Endothelial cell of umbilical vein (primary cell): ENCODE measurements at places on chromosomes 4 and X.

DNA sequence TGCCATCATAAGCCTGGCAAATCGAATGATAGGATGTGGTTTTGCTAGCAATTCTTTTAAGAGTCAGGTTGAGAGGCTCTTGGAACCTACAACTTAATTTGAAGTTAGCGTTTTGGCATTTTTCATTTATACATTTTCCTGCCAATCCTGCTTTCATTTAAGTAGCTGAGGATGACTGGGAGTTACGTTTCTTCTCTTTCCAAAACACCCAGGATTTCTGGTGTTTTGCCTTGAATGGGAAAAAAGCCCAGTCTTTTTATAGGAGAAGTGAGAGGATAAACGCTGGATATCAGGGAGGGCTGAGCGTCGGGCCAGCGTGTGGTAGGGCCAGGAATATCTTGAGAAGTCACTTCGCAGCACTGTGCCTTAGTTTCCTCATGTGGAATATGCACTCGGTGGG lies 174.2 kb upstream of the HAND2 start:
- no peak for DNase-seq

- DNase-seq: no peak
These were observed 5.1 kb upstream of the TSR2 start for GRCh38 chrX:54435121-54435520.

DNA sequence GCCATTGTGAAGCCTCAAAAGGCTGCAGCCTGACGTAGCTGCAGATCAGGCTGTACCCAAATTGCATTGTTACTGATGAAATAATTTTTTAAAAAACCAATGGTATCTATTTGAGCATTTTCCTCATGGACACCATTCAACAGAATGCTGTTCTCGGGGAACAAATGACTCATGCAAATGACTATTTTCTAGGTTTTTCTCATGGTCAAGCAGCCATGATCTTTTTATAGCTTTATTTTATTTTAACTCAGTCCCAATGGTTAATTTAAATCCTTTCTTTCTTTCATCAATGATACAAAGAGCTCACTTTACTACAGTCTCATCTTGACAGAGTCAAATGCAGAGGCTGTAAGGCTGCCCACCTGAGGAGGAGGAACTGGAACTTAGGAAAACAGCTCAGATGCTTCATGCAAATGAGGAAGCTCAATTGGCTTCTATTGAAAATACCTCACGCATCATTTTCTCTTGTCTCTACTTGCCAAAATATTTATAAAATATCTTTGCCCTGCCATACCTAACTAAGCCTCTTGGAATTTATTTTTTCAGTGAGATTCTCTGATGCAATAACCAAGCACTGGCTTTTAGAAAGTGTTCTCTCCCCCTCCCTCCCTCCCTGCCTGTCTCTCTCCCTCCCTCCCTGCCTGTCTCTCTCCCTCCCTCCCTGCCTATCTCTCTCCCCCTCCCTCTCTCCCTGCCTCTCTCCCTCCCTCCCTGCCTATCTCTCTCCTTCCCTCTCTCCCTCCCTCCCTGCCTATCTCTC lies 81.0 kb downstream of the SORBS2 start:
- DNase-seq: no peak

DNA sequence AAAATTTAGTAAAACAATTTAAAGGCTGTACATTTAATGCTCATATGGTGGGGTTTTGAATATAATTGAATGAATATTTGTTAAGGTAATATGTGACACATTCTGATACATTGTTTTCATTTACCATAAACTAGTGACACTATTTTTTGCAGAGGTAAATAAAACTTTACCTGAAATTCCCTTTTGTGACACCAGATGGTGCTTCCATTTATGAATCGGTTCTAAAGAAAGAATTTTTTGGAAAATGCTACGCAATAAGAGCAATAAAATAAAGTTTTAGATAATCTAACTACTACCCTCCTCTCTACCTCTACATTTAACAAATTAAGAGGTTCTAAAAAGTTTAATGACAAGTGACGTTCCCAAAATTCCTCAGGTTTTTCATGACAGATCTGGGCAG lies 448.9 kb downstream of the MAGEB5 start:
- DNase-seq: no peak

- peak; percentile 19 for DNase-seq
These were observed 17.7 kb upstream of the AP1AR start for GRCh38 chr4:112213856-112214255.

DNA sequence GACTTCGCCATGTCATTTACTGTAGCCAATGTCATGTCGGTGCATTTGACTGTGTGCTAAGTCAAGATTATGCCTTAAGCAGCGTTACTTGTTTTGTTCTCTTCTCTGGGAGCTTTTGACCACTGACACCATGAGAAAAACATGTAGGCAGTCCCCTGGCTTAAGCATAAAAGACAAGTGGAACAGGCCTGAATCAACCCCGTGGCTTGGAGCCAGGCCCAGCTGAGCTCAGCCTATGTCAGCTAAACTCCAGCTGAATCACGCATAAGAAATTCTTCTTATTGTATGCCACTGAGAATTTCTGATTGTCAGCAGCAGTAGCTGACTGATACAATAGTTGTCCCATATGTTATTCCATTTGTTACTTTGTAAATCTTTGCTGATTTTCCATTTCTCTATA lies 261.9 kb downstream of the CBLL2 start:
- peak; percentile 1 for DNase-seq

DNA sequence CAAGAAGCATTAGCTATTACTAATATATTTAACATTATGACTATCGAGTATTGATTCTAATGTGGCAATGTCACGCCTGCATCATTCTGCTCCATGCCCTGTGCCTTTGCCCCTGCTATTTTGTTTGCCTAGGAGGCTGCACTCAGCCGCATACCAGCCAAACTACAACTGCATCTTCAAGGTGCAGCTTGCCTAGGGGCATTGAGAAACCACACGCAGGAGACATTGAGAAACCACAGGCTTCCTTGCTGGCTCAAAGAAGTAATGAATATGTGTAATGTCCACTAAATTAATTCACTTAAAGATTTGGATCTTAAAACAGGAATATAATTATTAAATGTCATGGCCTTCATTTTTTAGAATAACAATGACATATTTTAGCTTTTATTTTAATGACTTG lies 683.6 kb upstream of the TENM3 start:
- DNase-seq: no peak

GRCh38 chr4:101888472-101888871 lies 97.9 kb downstream of the BANK1 start:
- no peak for DNase-seq

GRCh38 chr4:113504422-113504821 lies 257.1 kb downstream of the CAMK2D start:
- no peak for DNase-seq

DNA sequence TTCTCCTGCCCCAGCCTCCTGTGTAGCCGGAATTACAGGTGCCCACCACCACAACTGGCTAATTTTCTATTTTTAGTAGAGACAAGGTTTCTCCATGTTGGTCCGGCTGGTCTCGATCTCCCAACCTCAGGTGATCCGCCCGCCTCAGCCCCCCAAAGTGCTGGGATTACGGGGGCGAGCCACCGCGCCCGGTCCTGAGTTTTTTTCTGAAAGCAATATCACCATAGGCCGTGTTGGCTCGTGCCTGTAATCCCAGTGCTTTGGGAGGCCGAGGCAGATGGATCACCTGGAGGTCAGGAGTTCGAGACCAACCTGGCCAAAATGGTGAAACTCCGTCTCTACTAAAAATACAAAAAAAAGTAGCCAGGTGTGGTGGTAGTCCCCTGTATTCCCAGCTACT lies 136.3 kb upstream of the TECRL start:
- no peak for DNase-seq

- DNase-seq: no peak
These were observed 54.9 kb downstream of the STOX2 start for GRCh38 chr4:183960046-183960420.

DNA sequence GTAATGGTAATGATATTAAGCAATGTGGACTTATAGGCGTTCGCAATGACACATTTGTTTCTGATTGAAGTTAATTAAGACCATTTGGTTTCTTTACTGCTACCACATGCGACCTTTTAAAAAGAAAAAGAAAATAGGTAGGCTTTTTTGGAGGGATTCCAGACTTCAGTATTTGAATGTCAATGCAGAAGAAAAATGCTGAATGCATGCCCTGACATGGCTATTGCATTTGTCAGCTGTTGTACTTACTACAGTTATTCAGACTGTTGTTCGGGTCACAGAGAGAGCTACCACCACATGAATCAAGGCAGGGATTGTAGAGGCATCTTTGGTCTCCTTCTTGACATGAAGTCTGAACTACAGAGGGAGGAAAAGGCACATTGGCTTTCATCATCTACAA lies 163.7 kb downstream of the CORIN start:
- DNase-seq: no peak

DNA sequence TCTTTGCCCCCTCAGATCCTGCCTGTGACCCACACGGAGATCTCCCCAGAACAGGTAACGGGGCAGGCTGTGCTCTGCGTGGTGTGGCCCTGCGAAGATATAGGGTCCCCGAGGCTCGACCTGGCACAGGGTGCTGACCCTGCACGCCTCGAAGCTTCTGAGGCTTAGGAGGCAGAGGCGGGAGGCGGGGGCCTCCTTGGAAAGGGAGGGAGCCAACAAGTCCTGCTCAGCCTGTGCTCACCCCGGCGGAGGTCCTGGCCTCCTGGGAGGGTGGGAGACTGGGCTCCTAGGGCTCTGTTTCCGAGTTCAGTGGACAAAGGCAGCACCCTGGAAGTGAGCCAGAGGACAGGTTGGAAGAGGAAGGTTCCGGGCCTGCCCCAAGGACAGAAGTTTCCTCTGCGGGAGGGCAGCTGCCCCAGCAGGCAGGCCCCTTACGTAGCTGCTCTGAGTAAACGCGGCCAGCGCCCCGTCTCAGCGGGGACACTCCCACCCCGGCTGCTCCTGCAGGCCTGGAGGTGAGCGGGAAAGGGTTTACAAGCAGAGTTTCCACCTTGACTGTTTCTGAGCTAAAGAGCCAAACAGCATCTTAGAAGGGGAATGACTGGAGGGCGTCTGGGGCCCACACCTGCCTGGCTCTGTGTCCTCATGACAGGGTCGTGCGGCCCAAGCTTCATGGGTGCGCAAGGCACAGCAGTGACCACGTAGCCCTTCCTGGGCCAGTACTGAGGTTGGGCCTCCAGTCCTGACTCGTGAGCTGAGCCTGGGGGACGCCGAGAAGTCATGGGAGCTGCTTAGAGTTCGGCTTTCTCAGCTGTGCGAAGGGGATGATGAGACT lies 16.1 kb downstream of the TMEM175 start:
- DNase-seq: no peak

GRCh38 chr4:122003335-122003734 lies 51.5 kb upstream of the TRPC3 start:
- peak; percentile 25 for DNase-seq
